Hematopoietic multipotent progenitor cell treated with erythropoietin and hydrocortisone succinate and interleukin-3 and kit ligand, for 8 days (in vitro differentiated cells): ENCODE measurements at places on chromosomes 11 and 22.
A peak's percentile ranks its signal among the peaks of the same experiment; 100 is the strongest.

- no peak for DNase-seq
Observed at GRCh38 chr22:45296628-45297297, 12.0 kb downstream of the UPK3A start.

DNA sequence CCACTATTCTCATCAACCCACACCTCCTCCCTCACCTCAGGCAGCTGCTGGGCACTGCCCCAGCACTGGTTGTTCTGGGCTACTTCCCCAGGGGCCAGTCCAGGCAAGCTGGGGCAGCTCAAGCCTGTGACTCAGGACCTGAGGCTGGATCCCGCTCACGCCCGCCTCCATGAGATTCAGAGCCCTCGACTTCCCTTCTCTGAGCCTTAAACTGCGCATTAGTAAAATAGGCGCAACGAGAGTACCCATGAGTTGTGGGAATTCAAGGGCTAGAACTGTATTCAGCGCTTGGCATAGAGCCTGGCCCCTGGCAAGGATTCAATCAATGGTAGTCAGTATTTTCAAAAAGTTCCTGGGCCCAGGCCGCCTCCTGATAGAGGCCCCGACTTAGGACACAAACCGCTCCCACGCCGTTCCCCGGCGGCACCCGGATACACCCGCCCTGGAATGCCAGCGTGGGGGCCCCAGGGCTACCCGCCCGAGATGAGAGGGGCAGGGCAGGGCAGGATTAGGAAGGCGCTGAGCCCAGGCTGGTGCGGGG is 723 bp upstream of the CD82 start:
- DNase-seq, result no peak

DNA sequence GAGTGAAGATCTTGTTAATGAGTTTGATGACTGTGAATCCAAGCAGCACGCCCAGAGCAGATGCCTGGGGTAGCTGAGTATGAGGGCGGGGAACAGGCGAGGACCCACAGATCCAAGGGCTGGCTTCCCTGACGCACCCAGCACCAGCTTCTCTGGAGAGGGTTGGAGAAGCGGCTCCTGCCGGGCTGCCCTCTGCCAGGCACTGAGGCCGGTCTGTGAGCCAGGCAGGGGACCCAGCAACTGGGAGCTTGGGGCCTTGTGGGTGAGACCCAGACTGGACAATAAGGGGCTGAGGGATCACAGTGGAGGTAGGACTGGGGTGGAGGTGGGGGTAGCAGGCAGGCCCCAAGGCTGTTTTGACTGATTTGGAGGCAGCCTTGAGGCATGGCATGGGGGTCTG is 8.6 kb upstream of the SYT12 start:
- no peak for DNase-seq

- DNase-seq, result no peak
Observed at GRCh38 chr11:34988294-34989255, 72.2 kb downstream of the PDHX start.

DNA sequence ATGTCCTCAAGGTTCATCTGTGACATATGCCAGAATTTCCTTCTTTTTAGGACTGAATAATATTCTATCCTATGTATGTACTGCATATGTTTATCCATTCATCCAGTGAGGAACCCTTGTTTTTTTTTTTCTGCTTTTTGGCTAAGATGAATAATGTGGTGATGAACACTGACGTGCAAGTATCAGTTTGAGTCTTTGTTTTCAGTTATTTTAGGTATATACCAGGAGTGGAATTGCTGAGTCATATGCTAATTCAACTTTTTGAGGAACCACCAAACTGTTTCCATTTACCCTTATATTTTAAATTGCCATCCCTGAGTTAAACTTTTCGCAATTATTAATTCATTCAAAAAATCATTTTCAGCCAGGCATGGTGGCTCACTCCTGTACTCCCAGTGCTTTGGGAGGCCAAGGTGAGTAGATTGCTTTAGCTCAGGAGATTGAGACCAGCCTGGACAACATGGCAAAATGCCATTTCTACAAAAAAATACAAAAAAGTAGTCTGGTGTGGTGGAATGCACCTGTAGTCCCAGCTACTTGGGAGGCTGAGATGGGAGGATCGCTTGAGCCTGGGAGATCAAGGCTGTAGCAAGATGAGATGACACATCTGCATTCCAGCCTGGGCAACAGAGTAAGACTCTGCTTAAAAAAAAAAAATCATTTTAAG is 64.2 kb downstream of the MICAL2 start:
- peak; percentile 74 for DNase-seq

- no peak for DNase-seq
Observed at GRCh38 chr11:81032906-81033305, 1592.1 kb upstream of the TENM4 start.

GRCh38 chr22:25083807-25084200 is 115.9 kb upstream of the CRYBB3 start:
- peak; percentile 69 for DNase-seq

GRCh38 chr11:68206211-68206610 is 6.9 kb downstream of the KMT5B start:
- DNase-seq, result peak; percentile 78

GRCh38 chr22:37281646-37282384 is 493 bp upstream of the CYTH4 start:
- DNase-seq, result peak; percentile 20

GRCh38 chr11:116335078-116335477 is 437.7 kb downstream of the BUD13 start:
- no peak for DNase-seq

DNA sequence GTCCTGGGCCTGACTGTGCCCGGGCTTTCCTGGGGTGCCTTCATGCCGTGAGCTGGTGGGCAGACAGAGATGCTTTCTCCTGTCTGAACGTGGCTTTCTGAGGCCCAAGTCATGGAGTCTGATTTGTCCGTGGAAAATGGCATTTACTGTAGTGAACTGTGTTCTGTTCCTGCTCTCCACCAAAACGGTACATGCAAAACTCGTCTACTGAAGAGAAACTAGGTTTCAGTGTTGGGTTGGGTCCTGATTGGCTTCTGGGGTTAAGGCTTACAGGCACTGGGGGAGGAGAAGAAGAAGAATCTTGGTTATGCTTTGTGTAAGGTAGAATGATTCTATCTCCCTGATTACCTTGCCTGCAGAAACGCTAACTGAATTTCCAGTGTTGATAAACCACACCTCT is 541.7 kb downstream of the NTM start:
- no peak for DNase-seq

- no peak for DNase-seq
Observed at GRCh38 chr11:130192845-130193267, 33.3 kb downstream of the ST14 start.

DNA sequence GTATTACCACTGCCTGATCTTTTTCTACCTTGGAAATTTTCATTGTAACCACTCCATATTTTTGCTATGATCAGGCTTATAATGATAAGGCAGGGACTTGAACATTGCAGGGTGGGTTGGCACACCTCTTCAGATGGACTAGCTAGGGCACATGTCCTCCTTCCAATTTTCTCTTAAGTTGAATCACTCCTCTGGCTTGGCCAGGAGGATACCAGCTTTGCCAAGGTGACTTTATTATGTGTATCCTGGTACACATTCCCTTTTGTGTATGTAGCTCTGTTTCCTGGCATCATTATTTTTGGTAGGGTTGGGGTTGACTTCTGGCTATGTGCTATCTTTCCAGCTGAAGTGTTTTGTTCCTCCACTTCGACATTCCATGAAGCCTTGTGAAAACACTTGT is 8.5 kb upstream of the LDLRAD3 start:
- DNase-seq, result no peak

- DNase-seq, result no peak
Observed at GRCh38 chr11:129825380-129825779, 9.7 kb downstream of the TMEM45B start.

GRCh38 chr11:7833527-7833926 is 36.8 kb upstream of the OR5P2 start:
- DNase-seq, result no peak

GRCh38 chr11:132008872-132009271 is 638.5 kb downstream of the NTM start:
- DNase-seq, result no peak

GRCh38 chr11:126457817-126458216 is 102.3 kb downstream of the ST3GAL4 start:
- DNase-seq, result no peak
